ENCODE measurements at places on chromosomes 6 and 20.

DNA sequence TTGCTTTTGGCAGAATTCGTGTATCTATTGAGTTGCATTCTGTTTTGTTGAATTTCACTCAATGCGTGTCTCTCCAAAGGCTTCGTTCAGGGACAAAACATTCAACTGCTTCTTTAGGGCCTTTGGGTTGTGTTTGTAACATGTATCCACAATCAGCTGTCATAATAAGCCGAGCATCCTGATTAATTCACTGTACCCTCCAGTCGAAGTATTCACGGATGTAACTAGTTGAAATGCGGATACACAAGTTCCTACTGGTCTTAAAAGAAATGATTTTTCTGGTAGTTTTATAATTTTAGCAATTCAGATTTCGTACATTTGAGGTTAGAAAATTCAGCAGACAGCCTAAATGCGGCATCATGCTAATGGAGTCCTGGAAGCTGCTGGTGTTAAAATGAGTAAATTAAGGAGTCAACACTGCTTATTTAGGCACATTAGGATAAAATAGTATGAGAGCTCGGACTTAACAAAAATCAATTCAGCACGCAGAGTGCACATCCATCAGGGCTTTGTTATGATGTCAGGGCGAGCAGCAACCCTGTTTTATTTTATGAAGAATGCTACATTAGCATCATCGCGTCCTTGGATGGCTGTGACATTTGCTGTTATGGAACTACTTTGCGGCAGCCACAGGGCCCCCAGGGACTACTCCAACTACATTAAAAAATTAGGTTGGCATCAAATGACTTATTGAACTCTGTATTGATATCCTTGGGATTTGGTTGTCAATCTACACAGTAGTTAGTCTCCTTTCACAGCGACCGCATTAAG is 489.3 kb upstream of the FLRT3 start:
- no peaks in the 10 kb centered on the region for H3K27me3 ChIP-seq
- H3K36me3 ChIP-seq: no peaks in the 10 kb centered on the region
- no peak overlapping the region for H3K27ac ChIP-seq

DNA sequence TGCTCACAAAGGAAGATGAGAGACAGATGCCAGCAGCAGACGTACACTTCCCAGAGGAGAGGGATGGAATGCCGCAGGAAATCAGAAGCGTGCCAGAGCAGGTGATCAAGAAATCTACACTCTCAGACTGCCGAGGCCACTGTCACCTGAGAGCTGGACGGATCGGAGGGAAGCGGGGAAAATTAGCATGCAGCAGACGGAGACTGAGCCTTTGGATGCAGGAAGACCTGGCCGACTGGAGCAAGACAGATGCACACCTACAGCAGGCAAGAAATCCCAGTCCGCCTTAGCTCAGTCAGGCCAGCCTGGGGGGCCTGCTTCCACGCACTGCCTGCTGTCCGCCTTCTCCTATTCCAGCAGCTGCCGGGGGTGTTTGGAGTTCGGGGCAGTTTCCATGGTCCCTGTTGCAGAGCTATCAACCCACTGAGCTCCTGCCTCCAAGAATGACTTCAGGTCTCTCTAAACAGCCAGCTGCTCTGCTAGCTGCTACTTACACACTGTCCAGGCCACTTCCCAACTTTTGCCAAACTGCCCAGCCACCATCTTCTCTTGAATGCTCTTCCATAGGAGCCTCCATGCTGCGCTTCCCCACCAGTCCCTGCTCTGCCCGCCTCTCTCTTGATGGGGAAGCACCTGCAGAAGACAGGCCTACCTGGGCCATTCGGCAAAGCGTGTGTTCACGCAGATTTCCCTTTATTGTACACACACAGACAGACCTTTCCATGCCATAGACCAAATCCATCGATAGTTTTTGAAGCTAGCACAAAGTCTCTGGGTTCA is 368.5 kb downstream of the ZFAND3 start:
- no peaks in the 10 kb centered on the region for H3K27me3 ChIP-seq
- H3K36me3 ChIP-seq: no peaks in the 10 kb centered on the region
- DNase-seq: no peak
- H3K4me1 ChIP-seq: no peaks in the 10 kb centered on the region
- no peak overlapping the region for H3K27ac ChIP-seq

GRCh38 chr20:22686097-22686496 is 101.7 kb upstream of the FOXA2 start:
- no peaks in the 10 kb centered on the region for H3K4me1 ChIP-seq
- H3K27me3 ChIP-seq: no peaks in the 10 kb centered on the region
- no peak for DNase-seq
- H3K4me3 ChIP-seq: no peak overlapping the region

GRCh38 chr6:137724495-137725211 is 142.4 kb upstream of the TNFAIP3 start:
- DNase-seq: no peak
- peaks cover 5% of the 10 kb centered on the region for H3K4me1 ChIP-seq

DNA sequence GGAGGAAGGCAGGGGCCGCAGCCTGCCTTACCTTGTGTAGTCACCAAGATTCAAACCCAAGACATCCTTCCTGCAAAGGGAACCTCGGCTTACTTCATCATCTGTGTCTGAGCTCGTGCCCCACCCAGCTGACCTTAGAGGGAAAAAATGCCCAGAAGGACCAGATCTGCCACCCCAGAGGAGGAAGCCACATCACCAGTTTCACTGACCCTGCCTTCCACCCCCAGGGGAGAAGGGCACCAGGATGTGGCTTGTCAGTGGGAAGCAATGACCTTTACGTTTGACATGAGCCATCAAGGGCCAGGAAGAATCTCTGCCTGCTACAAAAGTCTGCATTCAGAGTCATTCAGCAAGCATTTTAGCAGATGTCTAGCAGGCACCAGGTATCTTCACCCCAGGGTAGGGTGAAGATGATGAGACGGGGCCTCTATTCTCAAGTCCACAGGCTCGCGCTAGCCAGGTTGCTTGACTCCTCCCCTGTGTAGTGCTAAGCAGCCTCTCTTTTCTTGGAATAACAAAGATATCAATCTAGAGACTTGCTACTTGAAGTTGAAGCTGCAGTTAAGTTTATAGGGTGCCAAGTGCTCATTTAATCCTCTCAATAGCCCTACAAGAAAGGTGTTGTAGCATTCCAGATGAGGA is 28.1 kb downstream of the HM13 start:
- no peaks in the 10 kb centered on the region for H3K27me3 ChIP-seq
- peaks cover 12% of the 10 kb centered on the region for H3K36me3 ChIP-seq
- H3K27ac ChIP-seq: no peak overlapping the region
- H3K4me3 ChIP-seq: no peak overlapping the region
- no peaks in the 10 kb centered on the region for H3K4me1 ChIP-seq
- no peak for DNase-seq

All from kidney (tissue), 22 donors.